Heart right ventricle (tissue), 16 donors: ENCODE measurements at places on chromosomes 2 and 18. TPM values are rescaled to one million over a fixed set of nuclear protein-coding genes. Genes with fewer than 3 reads are reported as not detected.

DNA sequence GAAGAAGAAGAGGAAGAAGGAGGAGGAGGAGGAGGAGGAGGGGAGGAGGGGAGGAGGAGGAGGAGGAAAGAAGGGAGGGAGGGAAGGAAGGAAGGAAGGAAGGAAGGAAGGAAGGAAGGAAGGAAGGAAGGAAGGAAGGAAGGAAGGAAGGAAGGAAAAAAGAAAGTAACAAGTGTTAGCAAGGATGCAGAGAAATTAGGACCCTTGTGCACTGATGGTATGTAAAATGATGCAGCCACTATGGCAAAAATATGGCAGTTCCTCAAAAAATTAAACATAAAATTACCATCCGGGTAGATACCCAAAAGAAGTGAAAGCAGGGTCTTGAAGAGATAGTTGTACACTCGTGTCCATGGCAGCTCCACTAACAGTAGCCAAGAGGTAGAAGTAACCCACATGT, 67.4 kb downstream of the DYM start:
- H3K4me3 ChIP-seq = no peak overlapping the region
- no peak for DNase-seq
- H3K4me1 ChIP-seq = no peaks in the 10 kb centered on the region
- H3K27ac ChIP-seq = no peak overlapping the region
- H3K27me3 ChIP-seq = no peaks in the 10 kb centered on the region

GRCh38 chr2:207683438-207683837, 28.0 kb upstream of the CCNYL1 start:
- H3K36me3 ChIP-seq = no peaks in the 10 kb centered on the region
- peaks cover 5% of the 10 kb centered on the region for H3K27me3 ChIP-seq
- H3K27ac ChIP-seq = no peak overlapping the region
- H3K4me3 ChIP-seq = no peak overlapping the region
- no peak for DNase-seq

DNA sequence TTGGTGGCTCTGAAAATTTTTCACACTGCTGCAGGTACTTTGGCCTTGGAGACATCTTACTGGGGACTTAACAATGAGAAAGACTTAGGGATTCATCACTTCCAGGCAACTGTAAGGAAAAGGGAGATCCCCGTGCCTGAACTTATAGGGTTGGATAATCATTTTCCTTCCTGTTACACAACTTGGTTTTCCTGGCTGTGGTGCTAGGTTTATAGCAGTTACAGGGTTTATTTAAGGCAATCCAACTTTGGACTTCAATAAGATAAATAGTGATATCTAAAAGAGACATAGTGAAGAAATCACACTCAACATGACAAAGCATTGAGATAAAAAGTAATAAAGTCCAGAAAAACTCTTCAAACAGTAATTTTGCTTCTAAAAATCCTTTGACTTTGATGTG, 70.2 kb upstream of the RAPH1 start:
- no peaks in the 10 kb centered on the region for H3K36me3 ChIP-seq
- no peak overlapping the region for H3K27ac ChIP-seq
- H3K27me3 ChIP-seq = no peaks in the 10 kb centered on the region

DNA sequence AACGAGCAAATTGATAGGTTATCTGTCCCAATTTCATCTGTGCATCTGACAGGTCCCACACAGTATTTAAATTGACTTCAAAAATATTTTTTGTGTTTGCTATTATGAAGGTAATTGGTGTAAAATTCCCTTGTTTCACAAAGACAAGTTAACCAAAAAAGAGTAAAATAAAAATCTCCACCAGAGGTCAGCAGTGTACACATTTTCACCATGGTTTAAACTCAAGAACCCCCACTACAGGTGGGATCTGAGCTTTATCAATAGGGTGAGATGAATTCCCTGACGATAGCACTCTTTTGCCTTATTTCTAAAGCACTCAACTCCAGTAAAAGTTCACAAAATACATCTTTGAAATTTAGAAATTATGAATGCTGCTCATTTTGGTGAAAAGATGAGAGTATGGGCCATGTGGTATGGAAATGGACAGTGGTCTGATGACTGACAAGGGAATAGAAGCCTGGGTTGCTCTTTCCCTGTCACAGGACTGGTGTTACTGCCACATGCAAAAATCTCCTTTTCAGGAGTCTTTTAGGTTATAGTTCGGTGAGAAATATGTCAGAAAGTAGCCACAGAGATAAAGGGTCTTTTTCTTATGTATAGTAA, 68.0 kb downstream of the SERPINB8 start:
- H3K4me1 ChIP-seq = no peaks in the 10 kb centered on the region
- no peak overlapping the region for H3K4me3 ChIP-seq
- no peaks in the 10 kb centered on the region for H3K27me3 ChIP-seq
- no peaks in the 10 kb centered on the region for H3K36me3 ChIP-seq
- no peak overlapping the region for H3K27ac ChIP-seq

GRCh38 chr2:215526341-215526740, 90.5 kb upstream of the FN1 start:
- no peaks in the 10 kb centered on the region for H3K4me1 ChIP-seq
- DNase-seq = no peak

GRCh38 chr18:12659904-12660605, 2.1 kb upstream of the SPIRE1 start:
- H3K27ac ChIP-seq = no peak overlapping the region
- no peaks in the 10 kb centered on the region for H3K36me3 ChIP-seq
- H3K4me3 ChIP-seq = no peak overlapping the region
- peaks cover 25% of the 10 kb centered on the region for H3K4me1 ChIP-seq

AQP12A gene
- total RNA-seq = not detected

WNT10A gene
- total RNA-seq = not detected
